ENCODE measurements at places on chromosomes 7 and 10.

DNA sequence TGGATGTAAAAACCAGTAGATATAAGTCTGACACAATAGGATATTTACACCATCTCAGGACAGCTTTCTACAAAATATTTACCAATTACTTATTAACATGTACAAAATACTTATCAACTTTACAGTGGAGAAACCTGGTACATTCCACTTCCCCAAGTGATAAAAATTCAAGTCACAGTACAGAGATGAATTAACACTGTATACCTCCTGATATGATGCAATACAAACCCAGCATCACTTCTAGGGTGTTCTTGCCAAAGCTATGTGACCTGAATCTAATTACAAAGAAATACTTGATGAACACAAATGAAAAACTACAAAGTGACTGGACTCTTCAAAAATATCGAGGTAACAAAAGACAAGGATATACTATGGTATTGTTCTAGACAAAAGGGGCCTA, 156.4 kb upstream of the FGFR2 start:
- DNase-seq: no peak

DNA sequence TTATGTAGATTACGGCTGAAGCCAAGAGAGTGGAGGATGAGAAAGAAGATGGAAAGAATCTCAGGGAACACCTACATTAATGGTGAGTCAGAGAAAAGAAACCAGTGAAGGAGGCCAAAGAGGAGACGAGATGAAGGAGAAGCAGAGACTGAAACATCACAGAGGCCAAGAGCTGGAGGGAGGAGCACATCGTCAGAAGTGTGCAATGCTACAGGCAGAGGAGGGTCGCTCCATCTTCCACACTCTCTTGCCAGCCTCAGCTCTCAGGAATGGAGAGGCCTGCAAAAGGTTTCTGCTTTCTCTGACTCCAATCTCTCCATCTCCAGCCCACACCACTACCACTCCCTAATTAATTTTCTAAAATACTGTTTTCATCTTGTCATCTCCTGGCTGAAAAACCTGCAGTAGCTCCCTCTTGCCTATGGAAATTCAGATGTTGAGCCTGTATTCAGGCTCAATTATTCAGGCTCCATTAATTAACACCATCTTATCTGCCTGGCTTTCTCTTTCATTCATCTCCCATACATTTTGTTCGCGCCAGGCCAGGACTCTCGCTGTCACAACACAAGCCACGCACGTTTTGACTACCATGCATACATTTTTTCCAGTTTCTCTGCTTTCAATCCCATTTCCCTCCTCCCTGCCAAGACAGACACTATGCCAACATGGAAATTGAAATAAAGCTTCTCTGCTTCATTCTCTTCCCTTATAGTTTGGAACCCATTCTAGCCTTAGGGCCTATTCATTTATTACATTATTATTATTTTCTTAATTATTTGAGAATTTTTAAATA, 165.8 kb downstream of the INHBA start:
- no peak for DNase-seq

DNA sequence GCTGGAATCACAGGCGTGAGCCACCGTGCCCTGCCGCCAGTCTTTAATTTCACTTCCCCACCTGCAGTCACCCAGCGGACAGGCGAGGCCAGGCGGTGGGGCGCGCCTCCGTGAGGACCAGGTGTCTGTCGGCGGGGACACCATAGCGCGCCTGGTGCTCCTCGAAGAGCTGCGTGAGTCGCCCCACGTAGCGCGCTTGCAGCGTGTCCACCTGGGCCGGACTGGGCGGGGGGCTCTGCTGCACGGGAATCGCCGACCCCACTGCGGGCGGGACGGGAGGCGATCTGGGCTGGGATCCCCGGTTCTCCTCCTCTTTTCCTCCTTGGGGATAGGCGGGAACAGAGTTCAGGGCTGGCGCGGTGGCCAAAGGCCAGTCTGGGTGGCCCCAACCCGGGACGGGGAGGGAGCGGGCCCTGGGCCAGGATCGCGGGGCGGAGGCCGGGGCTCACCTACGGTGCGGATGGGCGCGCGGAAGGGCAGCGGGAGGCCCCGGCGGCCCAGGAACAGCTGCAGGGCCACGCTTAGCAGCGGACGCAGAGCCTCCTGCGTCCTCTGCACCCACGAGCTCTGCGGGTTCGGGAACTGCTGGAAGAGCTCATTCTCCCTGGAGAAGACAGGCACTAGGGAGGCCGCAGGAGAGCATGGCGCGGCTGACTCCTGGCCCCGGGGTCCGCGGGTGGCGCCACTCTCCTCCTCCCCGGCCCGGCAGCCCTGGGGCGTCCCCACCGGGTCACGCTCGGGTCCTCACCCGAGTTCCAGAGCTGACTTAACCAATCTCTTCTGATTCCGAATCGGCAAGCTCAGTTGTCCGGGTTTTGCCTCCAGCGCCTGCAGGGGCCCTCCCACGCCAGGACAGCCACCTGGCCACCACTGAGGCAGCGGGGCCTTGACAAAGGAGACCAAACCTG, 1.1 kb upstream of the MOGAT3 start:
- DNase-seq: no peak

DNA sequence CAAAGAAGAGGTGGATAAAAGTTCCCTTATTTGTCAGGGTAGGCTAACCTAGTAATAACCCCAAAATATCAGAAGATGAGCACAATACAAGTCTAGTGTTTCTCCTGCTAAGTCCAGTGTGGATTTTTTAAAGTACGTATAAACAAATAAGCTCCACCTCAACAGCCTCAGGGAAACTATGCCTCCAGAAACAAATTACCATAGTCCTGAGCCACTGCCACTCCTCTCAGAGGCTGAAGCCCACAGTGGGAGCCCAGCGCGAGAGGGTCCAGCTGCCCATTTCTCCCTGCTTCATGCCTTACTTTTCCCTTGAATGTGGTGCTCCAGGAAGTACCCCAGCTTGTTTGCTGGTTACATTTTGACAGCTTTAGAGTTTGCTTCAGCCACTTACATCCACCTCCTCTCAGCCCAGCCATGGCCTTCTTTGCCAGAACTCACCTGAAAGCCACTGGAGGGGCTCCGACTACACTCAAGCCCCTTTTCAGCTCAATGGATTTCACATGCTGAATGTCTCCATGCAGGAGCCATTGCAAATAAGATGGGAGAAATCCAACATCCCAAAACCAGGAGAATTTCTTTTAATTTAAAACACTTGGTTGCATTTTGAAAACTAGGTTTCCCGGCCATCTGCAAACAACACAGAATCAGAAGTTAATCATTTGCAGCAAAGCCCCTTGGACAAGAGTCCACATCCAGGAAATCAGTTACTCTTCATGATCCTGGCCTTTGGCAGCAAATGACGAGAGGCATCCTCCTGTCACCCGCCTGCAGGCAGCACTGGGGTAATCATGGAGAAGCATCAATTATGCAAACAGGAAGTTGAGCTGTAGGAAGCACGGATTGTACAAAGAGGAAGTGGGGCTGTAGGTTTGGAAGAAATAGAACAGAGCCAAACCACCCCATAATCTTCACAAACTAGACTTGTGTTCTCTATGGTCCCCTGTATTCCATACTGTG, 138.1 kb downstream of the HERPUD2 start:
- no peak for DNase-seq

- no peak for DNase-seq
Observed at GRCh38 chr10:116737627-116738327, 4.6 kb downstream of the HSPA12A start.

Data from activated naive CD4-positive, alpha-beta T cell (primary cell).